ENCODE measurements at places on chromosomes 7 and 10.

- DNase-seq = no peak
Measured at GRCh38 chr10:122279725-122280141, 8.6 kb downstream of the BTBD16 start.

DNA sequence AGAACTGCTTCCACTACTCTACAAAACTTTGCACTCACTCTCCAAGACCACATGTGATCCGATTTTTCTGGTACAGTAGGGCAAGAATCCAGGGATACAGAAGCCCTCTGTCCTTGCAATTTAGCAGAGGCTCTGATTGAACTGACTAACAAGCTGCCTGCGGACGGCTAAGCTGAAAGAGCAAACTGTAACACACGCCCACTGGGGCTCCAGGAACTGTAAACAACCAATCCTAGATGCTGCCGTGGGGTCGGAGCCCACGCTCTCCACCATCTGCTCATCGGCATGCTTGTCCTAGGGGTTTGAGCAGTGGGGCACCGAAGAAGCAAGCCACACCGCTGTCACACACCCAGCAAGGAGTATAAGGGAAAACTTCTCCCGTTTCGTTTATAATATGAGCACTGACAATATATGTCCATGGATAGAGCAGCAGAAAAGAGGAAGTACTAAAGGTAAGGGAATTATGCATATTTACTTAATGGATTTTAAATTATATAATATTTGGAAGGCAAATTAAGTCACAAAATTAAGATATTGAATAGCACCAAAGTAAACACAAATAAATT lies 634.4 kb upstream of the POT1 start:
- no peak for DNase-seq

- no peak for DNase-seq
Measured at GRCh38 chr7:128020159-128020558, 11.1 kb downstream of the LRRC4 start.

DNA sequence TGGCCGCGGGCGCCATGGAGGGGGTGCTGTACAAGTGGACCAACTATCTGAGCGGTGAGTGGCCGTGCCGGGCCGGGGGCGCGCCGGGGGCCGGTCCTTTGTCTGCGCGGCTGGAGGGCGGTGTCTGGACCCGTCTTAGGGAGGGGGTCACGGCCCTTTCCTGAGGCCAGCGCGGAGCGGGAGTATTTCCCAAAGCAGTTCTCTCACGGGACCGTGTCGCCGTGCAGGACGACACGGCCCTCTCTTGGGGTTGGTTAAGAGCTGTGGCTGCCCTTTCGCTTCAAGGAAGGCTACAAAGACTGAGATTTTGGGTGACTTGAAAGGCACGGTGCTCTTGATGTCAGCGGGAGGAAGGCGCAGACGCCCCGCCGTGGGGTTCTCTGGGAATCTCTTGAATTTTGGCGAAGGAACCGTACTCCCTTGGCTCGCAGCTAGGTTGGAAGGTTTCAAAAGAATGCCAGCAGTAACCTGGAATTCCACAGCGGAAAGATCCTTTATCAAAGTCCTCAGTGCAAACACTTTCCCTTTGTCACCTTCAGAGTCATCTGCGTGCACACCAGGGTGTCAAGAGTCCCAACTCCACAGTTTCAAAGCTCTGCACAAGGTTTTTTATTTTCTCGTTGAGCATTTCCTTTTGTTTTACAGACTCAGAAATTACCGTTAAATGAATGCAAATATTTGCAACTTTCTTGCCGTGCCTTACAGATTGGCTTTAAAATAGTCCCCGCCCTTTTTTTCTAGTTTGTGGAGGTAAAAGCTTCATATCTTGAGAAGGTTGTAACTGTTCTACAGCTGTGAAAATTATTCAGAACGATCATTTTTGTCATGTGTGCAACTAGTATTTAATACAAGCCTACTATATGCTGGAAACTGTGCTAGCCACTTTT lies 780 bp downstream of the PLEKHA8 start:
- peak; percentile 3 for DNase-seq

DNA sequence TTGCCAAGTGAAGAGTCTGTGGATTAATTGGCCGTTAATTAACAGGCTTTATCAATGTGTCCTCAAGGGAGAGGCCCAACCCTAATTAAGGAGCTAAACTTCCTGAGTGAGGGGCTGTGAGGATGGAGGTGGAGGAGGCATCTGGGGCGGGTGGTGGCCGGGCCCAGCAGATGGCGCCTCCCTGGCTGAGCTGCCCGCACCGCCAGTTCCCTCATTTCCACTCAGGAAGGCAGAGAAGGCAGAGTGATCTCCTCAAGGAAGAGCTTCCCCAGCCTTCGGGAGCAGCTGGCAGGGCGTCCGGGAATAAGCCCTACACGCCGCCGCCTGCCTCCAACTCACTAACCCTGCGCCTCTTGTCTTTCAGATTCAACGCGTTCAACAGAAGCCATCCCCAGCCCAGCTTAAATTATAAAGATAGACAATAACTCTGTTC lies 112.2 kb downstream of the CYTH3 start:
- no peak for DNase-seq

DNA sequence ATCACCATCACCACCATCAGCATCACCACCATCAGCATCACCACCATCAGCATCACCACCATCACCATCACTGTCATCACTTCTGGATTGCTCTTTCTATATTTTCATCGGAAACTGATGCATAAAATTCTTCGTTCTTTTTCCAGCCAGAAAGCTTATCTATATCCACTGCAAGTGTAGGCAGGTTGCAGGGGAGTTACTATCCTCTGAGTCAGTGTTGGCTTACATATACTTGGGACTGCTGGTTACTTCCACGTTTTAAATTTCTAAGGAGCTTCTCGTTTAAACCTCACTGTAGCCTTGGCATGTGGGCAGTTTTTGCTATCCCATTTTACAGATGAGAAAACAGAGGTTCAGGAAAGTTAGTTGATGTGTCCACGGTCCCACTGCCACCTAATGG lies 66.1 kb downstream of the FOXL3 start:
- DNase-seq = no peak

GRCh38 chr7:67484244-67484751 lies 487.7 kb downstream of the TYW1 start:
- no peak for DNase-seq

- no peak for DNase-seq
Measured at GRCh38 chr7:141043616-141044015, 28.9 kb upstream of the MRPS33 start.

DNA sequence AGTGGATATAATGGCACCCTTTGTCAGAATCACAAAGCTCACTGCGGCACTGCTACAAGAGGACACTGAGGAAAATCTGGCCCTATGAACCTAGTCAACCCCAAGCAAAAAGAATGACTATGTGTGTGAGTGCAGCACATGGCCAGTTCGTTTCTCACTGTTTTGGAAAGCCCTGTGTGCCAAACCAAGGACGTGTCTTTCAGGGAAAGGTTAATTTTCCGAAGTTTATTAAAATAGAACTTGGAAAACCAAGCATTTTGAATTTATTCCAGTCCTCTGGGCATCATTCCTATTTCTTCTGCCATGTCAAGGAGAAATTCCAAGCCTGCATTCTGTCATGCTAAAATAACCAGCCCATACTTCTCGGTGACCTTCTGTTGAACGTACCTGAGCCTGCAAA lies 471.8 kb downstream of the PLXDC2 start:
- DNase-seq = no peak

GRCh38 chr7:38229386-38229785 lies 44.0 kb downstream of the TARP start:
- no peak for DNase-seq

GRCh38 chr7:19470031-19470430 lies 238.8 kb downstream of the POLR1F start:
- DNase-seq = no peak

GRCh38 chr7:44852590-44852989 lies 4.7 kb upstream of the H2AZ2 start:
- DNase-seq = no peak

GRCh38 chr10:130078120-130078519 lies 32.5 kb downstream of the C10orf143 start:
- no peak for DNase-seq

- no peak for DNase-seq
Measured at GRCh38 chr10:71846816-71847215, 4.2 kb downstream of the PSAP start.

DNA sequence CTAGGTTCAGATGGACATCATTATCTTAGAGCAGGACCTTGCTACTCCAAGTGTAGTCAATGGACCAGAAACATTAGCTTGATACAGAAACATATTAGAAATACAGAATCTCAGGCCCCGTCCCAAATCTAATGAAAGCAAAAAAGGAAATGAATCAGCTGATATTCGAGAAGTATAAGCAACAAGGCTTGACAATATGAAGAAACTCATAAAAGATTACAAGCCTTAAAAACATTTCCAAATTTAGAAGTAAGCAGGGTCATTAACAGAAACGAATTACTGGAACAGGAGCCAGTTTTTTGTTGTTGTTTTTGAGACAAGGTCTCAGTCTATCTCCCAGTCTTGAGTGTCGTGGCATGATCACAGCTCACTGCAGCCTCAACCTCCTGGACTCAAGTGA lies 40.5 kb upstream of the GSAP start:
- DNase-seq = no peak

DNA sequence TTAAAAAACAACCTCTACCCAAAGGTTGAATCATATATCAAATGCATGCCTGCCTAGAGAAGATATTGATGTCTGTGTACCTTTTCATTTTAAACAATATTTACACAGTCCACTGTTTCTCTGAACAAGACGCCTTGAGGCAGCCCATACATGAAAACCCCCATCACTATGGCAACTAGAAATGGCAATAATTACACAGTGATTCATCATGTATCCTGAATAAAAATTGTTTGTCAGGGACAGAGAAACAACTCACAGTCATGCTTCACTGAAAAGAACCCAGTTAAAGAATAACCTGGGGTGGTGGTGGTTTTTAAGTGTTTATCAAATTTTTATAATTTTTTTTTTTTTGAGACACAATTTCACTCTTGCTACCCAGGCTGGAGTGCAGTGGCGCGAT lies 19.7 kb downstream of the DNAJC12 start:
- DNase-seq = no peak

DNA sequence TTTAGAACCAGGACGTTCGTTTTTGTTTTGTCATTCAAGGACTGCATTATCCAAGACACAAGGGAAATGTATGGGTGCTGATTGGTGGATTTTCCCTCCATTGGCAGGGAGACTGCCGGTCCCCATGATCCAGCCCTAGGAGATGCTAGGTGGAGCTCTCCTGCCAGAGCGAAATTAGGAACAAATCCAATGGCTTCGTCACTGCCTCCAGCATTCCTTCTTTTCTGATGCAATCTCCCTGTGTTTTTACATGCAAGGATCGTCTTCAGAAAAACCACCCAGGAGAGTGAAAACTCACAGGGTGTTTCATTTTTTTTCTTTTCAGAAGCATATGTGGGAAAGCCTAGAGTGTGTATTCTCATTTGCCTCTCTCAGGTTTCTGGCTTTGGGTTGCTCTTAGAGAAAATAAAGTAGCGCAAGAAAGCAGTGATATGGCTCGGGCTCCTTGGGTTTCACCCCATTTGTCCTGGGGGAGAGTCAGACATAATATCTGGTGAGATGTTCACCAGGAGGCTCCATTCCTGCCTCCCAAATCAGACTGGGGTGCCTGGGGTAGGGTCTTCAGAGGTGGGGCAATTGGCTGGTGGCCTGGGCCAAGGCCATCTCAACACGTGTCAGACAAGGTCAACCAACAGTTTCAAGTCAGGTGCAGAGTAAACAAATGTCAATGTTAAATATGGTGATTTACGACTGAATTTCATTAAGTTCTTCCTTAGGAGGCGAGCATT lies 450.9 kb upstream of the MKI67 start:
- no peak for DNase-seq

DNA sequence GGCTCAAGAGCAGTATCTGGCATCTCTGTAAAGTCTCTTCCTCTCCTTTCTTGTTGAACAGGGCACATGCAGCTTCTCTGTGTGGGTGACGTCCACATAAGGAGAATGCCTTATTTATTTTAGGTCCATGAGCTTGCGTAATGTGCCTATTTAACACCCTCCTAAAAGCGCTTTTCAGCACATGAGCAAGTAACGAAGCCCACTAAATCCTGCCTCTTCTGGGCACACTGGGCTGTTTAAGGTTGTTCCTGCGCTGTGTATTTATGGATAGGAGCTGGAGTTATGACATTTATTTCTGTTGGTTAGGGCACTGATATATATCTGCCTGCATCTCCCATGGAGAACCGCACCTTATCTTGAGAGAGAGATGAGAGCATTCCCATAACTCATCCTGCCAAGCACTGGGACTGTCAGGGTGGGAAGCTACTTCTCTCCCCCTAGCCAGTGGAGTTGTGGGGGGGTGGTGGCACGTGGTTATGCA lies 76.1 kb downstream of the LRRC4 start:
- no peak for DNase-seq

DNA sequence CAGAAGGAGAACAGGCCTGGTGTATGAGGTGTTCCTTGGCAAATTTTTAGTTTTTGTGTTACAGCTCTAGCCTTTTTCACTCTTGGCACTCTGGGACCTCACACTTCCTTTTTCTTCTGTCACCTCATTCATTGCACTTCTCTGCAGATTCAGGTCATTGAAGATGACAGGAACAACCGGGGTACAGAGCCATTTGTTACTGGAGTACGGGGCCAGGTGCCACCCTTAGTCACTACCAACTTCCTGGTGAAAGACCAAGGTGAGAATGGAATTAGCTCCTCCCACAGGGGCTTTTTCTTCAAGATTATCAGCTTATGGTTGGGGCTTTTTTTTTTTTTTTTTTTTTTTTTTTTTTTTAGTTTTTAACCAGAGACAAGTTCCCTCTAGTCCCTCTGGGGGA lies 18.5 kb upstream of the CHCHD1 start:
- DNase-seq = no peak

DNA sequence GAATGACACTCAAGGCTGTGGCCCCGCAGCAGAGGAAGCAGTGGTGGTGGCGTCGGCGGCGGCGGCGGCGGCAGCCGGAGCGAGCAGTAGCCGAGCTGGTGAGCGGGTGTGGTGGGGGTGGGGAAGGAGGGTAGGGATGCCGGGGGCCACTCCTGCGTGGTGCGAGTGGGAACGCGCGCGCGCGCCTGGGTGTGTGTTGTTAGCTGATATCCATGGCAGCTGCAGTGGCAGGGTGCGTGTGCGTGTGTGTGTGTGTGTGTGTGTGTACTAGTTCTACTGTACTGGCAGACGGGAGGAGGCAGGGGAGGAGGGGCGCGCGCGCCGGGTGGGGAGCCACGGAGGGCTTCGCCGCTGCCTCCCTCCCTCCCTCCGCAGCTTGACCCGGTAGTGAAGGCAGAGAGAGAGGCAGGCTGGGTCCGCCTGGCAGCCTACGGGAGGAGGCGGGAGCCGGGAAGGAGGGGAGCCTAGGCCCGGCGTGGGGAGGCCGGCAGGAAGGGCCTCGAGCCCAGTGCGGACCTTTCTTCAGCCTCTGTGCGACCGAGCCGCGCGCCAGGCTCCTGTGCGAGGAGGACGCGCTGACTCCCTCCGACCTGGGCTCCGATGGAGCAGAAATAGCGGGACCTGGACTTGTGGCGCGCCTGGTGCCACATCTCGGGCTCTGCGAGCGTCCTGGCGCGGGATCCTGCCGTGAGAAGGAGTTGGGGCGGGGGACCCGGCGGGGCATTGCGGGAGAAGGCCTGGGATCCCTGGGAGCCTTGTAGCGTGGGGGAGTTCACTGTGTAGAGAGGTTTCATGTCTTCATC lies at the start of gene MAGI2:
TSS of gene MAGI2 (minus strand) at position 110 of the 803 bp plus-strand sequence. CDS start 347 bp downstream, outside the sequence.
- DNase-seq = no peak

DNA sequence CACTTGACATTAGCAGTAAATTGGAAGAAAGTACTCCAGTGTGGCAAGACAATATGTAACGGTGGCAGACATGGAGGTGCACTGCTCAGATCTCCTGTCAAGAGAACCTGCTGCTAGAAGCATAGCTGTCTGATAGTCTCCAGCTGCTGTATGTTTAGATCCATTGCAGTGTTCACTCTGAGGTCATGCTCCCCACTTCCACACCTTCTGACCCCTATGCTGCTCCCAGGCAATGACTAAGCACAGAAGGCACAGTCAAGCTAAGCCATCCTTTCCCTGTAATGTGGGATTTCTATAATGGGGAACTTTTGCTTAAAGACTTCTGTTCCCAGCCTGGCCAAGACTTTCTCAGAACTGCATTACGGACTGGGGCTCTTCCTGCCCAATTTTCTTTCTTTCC lies 315.8 kb downstream of the HPSE2 start:
- no peak for DNase-seq

Data from stimulated activated CD8-positive, alpha-beta memory T cell treated with anti-CD3 and anti-CD28 coated beads, Interleukin-7, amount 100 ng/mL, for 4 hours (primary cell).